ENCODE measurements at places on chromosomes 3 and 15. TPM values are rescaled to one million over a fixed set of nuclear protein-coding genes. Genes with fewer than 3 reads are reported as not detected.
A peak's percentile ranks its signal among the peaks of the same experiment; 100 is the strongest.

GRCh38 chr3:176431991-176432390 is 765.3 kb downstream of the TBL1XR1 start:
- no peak for ATAC-seq

DNA sequence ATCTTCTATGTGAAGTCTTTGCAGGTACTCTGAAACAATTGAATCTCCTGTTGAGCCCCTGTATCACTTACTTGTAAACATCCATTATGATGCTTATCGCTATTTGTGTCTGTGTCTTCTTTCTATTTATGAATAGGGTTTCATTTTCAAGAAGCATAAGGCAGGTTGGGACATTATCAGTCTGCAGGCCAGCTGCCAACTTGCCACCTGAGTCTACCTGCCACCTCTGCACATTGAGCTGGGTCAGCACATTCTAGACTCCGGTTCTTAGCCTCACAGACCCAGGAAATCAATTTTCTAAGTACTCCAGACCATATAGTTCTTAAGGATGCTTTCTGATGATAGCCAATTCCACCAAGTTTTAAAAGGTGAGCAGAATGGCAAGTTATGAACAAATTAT is 105.7 kb upstream of the MCTP2 start:
- no peak for ATAC-seq

DNA sequence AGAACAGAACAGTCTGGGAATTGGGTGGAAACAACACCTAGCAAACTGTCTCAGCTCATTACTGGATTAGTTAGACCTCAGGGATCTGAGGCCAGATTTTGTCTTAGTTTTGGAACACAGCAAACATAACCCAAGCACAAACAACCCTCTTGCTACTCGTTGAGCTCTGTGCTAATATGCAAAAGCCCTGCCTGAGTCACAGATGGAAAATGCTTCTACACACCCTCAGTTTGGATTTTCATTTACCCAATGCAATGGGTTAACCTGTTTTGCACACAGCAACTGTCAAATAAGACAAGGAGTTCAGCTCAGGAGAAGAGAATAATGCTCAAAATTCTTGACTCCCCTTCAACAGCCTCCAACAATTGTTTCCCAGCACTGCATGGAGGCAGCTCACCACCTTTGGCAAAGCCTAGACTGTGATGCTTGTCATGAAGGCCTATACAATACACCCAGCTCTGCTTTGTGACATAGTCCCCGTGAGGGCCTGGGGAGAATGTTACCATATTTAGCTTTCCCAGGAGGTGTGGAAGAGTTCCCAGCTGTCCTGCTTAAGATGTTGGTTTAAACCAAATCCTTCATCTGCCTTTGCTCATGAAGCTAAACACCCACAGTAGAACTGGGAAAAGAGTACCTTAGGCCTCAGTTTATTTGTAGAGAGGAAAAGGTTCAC is 68.9 kb upstream of the MNS1 start:
- ATAC-seq, result no peak

DNA sequence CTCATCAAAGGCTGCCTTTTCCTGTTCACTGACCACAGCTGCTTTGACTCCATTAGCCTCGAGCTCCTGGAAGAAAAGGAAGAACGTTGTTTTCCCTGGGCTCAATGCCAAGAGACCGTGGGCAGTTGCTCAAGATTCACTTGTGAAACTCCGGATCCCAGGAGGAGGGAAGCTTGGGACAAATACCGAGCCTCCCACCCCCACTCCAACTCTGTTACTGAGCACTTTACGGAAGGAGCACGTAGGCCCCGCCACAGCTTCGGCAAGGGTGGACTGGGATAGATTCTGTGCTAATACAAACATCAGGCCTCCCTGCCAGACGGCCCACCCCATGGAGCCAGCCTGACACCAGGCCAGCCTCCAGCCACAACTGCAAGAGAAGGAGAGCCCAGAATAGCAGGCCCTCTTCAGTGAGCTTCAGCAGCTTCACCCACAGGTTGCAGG is 10.8 kb upstream of the FANCD2 start:
- ATAC-seq, result peak; percentile 25

- ATAC-seq, result no peak
These were observed 72.9 kb upstream of the MNS1 start for GRCh38 chr15:56537881-56538280.

DNA sequence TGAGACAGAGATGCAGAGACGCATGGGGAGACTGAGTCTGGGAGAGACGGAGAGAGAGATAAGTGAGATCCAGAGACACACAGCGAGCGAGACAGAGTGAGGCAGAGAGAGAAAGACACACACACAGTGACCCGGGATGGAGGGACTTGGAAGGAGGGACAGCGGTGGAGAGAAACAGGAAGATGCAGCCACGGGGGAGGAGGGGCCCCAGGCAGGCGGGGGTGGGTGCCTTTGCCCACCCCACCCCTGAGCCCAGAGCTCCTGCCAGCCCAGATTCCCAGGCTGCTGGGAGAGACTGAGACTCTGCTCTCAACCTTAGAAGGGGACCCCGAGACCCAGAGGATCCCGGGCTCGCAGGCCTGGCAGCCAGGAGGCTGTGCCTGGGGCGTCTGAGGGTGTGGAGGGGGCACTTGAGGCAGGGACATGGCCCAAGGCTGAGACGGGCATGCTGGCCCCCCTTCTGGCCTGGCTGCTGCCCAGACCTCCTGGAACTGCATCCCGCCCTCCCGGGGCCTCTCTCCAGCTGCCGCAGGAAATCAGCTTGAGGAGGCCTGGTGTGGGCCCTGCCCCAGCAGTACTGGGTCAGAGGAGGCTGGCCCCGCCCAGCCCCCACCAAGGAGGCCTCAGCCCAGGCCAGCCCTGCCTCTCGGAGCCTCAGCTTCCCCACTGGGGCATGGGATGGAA is 18.1 kb downstream of the H1-8 start:
- ATAC-seq, result peak; percentile 86

- ATAC-seq, result no peak
These were observed 71.9 kb upstream of the CHL1 start for GRCh38 chr3:124557-125179.

DNA sequence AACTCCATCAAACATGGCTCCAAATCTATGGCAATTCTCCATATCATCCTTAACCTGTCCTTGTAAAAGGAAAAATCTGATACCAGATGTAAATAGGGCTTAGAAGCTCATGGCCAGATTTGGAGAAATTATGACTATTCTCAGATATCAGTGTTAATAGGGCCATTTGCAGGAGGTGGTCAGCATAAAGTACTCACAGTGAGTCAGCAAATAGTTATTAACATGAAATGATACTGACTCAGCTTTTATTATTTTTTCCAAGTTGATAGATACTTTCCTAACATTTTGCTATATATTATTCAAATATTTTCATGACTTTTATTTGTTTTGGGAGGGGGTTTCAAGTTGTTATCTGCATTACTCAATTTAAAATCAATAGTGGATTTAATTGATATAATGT is 255.8 kb downstream of the MFSD1 start:
- no peak for ATAC-seq

GRCh38 chr3:126349071-126349470 is 8.1 kb downstream of the KLF15 start:
- no peak for ATAC-seq

DNA sequence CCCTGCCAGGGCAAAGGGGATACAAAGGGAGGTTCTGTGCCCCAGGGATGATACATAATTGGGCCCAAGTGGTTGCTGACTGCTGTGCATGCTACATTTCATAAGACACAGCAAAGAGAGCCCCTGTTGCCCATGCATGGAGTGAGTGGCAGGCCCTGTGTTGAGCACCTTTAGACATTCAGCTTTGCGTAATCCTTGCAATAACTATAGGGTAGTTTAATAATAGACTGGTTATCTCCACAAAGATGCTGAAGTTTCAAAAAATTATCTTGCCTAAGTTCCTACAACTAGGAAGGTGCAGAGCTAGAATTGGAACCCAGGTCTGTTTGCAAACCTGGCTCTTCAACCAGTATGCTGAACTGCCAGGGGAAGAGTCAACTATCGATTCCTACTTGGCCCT is 1.7 kb upstream of the OGG1 start:
- no peak for ATAC-seq

DNA sequence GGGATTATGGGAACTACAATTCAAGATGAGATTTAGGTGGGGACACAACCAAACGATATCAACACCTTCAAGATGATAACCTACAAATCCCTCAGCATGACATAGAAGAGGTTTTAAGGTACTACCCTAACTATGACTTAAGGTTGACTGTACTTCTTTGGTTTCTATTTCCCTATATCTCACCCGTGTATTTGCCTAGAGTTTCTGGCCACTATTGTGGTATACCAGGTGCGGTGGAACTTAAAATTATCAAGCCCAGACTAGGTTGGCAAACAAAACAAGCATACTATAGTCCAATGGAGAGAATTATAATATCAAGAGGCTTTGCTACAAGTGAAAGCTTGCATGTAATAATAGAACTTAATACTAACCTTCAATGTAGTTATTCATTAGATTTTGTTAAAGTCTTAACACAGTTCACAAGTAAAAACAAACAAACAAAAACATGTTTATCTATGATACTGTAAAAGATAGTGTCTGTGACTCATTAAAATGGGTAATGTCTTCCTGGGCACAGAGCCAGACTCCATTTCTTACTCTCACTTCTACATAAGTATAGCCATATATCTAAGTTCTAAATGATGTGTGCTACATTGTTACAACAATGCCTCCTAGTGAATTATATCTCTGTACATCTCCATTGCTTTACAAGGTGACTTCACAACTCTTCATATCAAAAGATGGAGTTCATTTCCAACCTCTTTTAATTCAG is 479.1 kb downstream of the ZBBX start:
- no peak for ATAC-seq

- no peak for ATAC-seq
These were observed 433.8 kb upstream of the CBLB start for GRCh38 chr3:106302451-106303221.

DNA sequence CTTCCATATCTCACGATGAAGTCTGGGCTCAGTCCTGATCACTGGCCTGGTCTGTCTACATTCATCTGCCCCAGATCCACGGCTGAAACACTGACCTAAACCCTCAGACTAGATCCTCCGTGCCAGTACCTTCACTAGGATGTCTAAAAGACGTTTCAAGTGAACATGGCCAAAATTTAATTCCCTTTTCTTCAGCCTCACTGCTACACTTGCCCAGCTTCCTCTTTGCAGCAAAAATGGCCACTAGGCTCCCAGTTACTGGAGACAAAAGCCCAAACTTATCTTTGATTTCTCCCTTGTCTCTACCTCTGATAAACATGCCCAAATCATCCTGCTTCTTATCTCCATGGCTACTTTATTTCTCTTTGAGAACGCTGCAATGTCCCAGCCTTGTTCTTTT is 1.7 kb downstream of the RASSF1 start:
- ATAC-seq, result no peak

- peak; percentile 56 for ATAC-seq
These were observed 1.9 kb downstream of the ADAMTS9 start for GRCh38 chr3:64685800-64686445.

DNA sequence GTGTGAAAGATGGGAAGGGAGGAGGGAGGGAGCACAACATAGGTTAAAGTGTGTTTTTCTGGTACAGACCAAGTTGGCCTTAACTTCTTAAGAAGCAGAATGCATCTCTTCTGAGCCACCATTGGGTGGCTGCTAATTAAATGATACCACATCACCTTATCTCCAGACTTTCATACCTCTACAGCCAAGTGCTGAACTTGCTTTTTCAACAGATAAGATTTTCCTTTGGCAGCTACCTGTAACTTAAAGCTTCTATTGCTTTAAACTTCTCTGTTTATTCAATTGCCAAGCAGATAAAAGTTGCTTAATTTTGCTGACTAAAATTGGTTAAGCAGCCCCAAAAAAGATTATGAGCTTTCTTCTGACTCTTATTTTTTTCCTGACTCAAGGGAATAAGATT is 292.4 kb upstream of the SGO1 start:
- ATAC-seq, result no peak

DNA sequence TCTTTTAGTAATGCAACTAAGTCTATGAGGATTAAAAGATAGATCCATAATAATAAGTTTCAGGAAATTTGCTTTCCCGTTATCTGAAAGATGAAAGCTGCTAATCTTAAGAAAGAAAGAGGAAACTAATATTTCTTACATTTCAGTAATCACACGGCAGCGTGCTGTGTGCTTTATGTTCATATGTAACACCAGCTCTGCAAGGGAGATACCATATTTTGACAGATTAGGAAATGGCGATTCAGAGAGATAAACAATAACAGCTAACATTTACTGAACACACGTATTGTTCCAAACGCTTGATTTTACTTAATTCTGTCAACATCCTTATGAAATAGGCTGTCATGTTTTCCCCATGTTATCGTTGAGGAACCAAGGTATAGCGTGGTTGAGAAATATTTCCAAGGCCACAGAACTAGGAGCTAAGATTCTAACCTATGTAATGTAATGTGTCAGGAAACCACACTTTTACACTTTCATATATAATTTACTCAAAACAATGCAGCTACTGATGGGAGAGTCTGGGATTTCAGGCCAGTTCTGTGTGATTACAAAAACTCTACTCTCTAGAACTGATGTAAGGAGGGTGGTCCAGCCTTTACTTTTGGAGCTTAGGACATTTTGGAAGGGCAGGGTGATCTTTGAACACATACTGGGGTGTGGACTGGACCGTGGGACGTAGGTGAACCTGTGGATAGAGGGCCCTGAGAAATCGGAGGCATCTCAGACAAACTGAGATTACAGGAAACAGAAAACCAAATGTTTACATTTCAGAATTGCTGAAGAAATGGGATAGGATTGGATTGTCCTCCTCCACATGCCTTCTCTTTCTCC is 100.6 kb downstream of the IL1RAP start:
- ATAC-seq, result no peak

GRCh38 chr3:10806006-10806405 is 10.0 kb upstream of the SLC6A11 start:
- ATAC-seq, result no peak

DNA sequence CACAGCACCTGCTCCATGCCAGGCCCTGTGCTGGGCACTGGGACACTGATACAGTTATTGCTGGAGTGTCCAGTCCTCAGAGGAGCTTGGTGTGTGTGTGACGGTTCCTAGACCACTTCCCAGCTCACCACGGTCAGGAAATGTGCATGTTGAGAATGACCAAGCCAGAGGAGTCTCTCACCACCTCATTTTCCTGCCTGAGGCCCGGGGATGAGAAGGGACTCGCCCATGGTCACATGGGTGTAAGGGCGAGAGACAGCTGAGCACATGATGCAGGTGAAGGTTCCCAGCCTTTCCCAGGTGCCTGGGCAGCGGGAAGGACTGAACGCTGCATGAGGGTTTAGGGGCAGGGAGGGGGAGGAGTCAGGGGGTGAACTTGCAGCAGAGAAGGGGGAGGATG is 180.9 kb upstream of the TLE3 start:
- ATAC-seq, result no peak

The SLC22A13 gene
- total RNA-seq, result 0.27 TPM

The STT3B gene
- 353 TPM for total RNA-seq

The HACD3 gene
- 81.4 TPM for total RNA-seq

The ABHD14A gene
- 7.4 TPM for total RNA-seq

The RASL12 gene
- not detected for total RNA-seq

The TSC22D2 gene
- 33.8 TPM for total RNA-seq

The TMC3 gene
- total RNA-seq, result 0.35 TPM

The PLIN1 gene
- 0.56 TPM for total RNA-seq
